Stimulated activated CD4-positive, alpha-beta T cell treated with anti-CD3 and anti-CD28 coated beads, Interleukin-2, amount 100 ng/mL, for 4 hours (primary cell): ENCODE measurements at places on chromosomes 7 and 10.

GRCh38 chr7:20816372-20816959 is 29.8 kb upstream of the SP8 start:
- DNase-seq = no peak

DNA sequence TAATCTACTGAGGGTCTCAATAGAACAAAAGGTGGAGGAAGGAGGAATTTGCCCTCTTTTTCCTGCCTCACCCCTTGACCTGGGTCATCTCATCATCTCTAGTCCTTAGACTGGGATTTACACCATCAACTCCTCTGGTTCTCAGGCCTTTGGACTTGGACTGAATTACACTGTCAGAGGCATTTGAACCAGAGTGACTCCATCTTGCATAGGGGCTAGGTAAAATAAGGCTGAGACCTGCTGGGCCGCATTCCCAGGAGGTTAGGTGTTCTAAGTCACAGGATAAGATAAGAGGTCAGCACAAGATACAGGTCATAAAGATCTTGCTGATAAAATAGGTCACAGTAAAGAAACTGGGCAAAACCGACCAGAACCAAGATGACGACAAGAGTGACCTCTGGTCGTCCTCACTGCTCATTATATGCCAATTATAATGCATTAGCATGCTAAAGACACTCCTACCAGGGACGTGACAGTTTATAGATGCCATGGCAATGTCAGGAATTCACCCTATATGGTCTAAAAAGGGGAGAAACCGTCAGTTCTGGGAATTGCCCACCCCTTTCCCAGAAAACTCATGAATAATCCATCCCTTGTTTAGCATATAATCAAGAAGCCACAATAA is 84.0 kb downstream of the C1GALT1 start:
- no peak for DNase-seq

GRCh38 chr7:128171342-128171918 is 69.6 kb upstream of the LEP start:
- DNase-seq = no peak

DNA sequence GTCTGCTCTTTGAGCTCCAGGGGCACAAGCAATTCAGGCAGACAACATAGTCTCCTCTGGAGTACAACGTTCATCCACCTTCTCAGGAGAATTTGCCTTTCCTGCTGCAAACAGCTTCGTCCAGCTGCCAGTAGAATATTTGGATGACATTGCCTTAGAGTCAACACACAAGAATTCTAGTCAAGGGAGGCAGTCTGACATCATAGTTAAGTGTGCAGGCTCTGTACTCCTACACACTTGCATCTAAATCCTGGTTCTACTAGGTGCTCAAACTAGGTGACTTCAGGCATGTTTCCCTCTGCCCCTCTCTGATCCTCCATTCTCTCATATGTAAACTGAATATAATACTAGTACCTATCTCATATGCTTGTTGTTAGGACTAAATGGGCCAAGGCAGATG is 314.8 kb downstream of the HPSE2 start:
- DNase-seq = no peak

- DNase-seq = no peak
These were observed 181.4 kb upstream of the TNS3 start for GRCh38 chr7:47763063-47763974.

GRCh38 chr7:141074162-141074991 is 513 bp downstream of the TMEM178B start:
- no peak for DNase-seq

DNA sequence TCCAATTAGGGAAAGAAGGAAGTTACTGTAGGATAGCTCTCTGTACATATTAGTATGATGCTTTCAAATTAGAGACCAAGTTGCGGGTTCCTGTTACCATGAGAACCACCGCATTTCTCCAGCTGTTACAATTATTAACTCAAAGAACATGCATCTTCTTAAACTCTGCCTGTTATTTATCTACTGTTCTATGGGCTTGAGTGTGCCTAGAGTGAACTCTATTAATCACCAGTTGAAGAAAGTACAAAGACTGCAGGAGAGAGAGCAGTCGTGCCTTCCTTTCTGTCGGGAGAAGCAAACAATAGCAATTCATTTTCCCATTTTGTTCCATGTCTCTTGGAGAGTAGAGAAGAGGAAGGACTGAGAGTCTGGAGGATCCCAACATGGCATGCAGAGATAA is 1071.2 kb downstream of the TYW1 start:
- no peak for DNase-seq

DNA sequence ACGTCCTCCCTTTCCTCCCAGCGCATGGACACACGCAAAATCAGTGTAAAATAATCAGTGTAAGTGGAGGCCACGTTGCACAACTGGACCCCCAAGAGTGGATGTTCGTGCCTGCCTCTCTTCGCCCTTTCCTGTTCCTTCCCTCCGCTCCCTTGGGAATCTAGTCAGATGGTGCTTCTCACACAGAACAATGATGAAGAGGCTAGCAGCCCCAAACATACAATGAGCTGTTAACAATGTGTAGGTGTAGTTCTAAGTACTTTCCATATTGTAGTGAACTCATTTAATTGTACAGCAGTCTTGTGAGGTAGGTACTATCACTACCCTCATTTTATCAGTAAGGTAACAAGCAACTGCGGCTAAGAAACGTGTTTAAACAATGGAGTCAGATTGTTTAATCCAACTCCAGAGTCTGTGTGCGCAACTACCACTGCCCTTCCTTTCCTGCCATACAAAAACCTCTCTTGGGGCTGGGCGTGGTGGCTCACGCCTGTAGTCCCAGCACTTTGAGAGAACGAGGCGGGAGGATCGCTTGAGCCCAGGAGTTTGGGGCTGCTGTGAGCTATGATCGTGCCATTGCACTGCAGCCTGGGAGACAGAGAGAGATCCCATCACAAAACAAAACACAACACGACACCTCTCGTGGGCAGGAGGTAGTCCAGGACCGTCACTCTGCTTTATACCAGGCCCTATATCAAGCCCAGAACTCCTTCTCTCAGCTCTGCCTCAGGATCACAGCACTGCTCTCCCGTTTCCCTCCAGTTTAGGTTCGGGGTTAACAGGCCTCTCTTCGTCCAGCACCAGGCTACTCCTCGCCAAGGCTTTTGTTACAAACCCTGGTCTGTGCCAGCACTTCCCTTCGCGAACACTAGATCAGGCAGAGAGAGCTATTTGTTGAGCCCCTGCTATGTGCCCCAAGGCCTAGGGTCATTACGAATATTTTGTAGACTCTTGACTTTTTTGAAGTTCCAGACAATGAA is 1.1 kb downstream of the FKBP9 start:
- DNase-seq = no peak

- no peak for DNase-seq
These were observed 443.7 kb downstream of the GLRX3 start for GRCh38 chr10:130579913-130580312.

GRCh38 chr7:131108212-131108940 is 219.3 kb upstream of the MKLN1 start:
- DNase-seq = no peak

- no peak for DNase-seq
These were observed 64.6 kb downstream of the KLF6 start for GRCh38 chr10:3720228-3721019.

GRCh38 chr7:24284699-24285506 is 913 bp downstream of the NPY start:
- DNase-seq = no peak

- DNase-seq = no peak
These were observed 178.3 kb upstream of the ZMIZ1 start for GRCh38 chr10:78890506-78890905.

DNA sequence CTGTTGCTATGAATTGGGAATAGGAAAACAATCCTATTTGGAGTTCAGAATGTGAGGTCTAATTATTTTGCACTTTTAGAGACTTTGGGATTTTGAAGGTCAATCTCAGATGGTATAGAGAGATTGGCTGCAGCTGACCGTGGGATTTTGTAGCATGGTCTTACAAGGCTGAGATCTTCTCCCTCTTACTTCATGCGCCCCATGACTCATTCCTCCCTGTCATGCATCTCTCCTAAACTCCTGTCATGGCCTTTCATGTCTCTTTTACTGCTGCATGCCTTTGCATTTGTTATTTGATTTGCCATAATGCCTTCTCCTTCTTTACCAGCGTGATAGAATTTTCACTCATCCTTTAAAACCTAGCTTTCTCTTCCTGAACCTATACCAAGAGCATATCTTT is 133.1 kb downstream of the BBS9 start:
- DNase-seq = no peak

DNA sequence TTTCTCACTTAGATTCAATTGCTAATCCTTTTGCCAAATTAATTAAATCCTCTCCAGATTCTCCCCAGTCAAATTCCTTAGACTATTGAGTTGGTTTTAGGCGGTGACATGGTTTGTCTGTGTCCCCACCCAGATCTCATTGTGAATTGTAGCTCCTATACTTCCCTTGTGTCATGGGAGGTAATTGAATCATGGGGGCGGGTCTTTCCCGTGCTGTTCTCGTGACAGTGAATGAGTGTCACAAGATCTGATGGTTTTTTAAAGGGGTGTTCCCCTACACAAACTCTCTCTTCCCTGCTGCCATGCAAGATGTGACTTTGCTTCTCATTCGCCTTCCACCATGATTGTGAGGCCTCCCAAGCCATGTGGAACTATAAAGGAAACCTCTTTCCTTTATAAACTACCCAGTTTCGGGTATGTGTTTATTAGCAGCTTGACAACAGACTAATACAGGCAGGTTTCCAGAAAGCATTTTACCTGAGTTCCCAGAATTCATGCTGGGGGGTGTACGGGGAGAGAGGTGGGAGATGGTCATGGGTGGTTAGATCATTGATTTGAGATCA is 44.7 kb upstream of the GARS1 start:
- no peak for DNase-seq

GRCh38 chr10:25278180-25278579 is 103.4 kb downstream of the GPR158 start:
- no peak for DNase-seq

DNA sequence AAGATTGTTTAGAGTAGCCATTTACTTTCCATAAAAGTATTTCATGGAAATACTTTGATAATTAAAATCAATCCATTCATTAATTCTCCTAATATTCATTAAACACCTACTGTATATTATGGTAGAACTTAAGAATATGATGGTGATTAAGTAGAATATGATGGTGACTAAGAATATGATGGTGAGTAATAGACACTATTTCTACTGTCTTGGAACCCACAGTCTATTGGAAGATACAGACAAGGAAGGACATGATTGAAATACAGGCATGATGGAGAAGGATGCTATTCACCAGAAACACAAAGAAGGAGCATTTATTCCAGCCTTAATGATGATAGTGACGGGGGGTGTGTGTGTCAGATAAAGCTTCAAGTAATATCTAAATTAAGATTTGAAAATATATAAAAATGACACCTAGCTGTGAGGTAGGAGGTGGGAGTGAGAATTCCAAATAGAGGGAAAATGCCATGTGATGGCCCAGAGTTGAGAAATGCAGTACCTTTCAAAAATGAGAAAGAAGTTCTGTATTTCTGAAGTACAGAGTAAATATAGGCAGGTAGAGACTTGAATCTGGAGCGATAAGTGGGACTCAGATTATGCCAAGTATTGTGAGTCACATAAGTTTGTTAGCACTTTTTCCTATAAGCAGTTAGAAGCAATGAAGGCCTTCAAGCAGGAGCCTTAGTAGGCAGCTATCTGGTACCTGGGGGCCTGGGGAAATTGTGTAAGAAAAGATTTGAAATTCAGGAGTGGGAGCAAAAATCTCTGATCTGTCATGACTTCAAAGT is 12.5 kb upstream of the CDK13 start:
- DNase-seq = no peak

DNA sequence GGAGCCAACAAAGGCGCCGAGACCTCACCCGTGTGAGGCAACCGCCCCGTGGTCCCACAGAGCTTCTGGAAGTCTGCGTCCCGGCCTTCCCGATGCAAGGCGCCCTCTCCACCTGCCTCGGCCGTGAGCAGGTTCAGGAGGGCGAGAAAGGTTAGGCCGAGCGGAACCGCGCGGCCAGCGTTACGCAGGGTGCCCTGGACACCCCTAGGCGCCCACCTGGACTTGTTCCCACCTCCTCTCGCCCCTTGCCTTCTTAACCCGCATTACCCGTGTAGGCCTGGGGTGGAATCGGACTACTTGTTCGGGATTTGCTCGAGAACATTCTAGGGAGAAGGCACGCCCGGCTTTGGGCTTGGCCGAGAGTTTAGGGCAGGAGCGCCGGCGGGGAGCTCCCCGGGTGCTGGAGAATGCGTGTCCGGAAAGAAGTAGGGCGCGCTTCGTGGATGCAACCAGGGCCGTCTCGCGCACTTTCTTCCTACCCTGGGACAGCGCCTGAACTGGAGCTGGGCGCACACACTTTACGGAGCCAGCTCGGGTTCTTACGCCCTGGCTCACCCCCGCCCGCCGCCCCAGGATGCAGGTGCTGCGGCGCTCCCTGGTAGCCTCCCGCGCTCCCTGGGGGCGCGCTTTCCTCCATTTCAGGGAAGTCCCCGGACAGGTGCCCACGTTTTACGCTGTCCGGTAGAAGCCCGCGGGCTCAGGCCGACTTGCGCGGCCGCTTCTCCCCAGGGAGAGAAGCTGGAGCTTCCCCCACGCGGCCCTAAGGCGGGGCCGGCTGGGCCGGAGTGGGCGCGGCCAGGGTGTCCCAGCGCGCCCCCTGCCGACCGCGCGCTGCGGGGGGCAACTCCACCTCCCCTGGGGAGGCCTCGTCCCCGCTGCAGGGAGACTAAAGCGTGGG is 74.5 kb downstream of the INSIG1 start:
- no peak for DNase-seq

DNA sequence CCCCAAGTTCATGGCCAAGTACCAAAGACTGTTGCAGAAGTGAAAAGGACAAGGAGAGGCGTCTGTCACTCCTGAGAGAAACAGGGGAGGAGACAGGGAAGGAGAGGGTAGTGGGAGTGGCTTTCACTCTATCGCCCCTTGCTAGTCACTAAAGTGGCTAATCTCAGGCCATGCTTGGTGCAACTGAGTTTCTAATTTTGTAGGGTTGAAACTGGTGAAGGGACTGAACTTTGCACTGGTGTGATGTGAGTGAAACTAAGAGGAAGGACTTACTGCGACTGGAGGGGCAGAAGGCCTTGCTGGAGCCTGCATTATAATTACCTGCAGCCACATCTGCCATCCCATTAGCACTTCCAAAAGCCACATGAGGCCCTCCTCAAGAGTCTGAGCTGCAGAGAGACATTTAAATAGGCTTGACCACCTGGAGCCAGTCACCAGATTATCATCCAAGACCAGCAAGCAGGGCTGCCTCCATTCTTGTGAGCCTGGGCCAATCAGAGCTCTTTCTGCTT is 107.2 kb upstream of the EEPD1 start:
- DNase-seq = no peak

DNA sequence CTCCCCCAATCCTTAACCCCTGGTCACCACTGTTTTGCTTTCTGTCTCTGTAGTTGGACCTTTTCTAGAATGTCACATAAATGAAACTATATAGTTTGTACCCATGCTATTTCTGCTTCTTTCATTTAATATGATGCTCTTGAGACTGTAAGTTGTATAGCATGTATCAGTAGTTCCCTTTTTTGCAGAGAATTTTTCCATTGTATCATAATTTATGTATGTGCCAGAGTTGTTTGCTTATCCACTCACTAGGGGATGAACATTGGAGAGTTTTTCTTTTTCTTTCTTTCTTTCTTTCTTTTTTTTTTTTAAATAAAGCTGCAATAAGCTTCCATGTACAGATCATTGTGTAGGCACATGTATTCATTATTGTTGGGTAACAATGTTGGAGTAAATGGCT is 544.8 kb downstream of the CNTNAP2 start:
- no peak for DNase-seq
